ENCODE measurements at places on chromosomes 6 and 20.

DNA sequence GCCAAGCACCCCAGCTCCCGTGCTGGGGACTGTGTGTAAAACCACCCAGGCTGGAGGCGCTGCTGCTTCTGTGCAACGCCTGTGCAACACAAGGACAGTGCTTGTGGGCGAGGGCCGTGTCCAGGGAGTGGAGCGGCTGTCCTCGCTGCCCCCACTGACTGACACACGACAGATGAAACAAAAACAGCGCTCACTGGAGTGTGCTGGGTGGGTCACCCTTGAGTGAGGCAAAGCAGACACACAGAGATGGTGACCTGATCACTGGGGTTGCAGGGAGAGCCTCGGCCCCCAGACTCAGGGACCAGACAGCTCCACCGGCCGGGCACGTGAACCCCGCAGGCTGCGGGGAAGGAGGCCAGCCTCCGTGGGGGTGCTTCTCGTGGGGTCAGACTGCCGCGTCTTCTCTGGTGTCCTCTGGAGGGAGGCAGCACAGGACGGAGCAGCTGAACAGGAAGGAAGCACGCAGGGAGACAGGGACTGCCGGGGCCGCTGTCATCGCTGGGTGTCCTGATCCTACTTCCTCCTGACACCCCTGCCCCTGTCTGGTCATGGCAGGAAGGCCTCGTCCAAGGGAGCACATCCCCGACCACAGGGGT is 75.9 kb upstream of the CST7 start:
- no peak for DNase-seq

GRCh38 chr20:57662456-57663240 is 42.4 kb upstream of the ZBP1 start:
- no peak for DNase-seq

DNA sequence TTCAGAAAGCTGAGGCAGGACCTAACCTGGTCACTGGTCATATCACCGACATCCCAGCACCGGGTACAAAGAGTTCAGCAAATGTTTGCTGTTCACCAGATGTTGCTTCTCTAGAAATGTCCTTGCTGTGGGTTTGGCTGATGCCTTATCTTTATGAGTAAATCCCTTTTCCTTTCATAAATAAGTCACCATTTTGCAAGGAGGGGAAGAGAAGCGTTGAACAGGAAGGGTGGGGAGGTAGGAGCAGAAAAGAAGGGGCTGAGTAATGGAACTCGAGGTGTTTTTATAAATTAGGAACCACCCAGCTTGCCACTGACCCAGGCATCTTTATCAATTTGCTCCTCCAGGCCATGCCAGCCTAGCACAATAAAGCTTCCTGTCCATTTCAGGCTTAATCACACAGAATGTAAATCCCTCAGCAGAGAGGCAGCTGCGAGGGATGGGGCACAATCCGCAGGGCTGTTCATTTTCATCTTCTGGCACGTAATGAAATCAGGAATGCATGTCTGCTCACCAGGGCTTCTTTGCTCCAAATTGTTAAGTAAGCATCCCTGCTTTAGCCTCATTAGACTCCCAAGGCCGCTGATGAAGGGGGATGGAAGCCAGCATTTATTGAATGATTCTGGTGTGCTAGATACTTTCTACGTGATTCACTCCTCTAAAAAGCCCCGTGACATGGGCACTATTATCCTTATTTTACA is 371.9 kb upstream of the CHD6 start:
- DNase-seq: no peak

DNA sequence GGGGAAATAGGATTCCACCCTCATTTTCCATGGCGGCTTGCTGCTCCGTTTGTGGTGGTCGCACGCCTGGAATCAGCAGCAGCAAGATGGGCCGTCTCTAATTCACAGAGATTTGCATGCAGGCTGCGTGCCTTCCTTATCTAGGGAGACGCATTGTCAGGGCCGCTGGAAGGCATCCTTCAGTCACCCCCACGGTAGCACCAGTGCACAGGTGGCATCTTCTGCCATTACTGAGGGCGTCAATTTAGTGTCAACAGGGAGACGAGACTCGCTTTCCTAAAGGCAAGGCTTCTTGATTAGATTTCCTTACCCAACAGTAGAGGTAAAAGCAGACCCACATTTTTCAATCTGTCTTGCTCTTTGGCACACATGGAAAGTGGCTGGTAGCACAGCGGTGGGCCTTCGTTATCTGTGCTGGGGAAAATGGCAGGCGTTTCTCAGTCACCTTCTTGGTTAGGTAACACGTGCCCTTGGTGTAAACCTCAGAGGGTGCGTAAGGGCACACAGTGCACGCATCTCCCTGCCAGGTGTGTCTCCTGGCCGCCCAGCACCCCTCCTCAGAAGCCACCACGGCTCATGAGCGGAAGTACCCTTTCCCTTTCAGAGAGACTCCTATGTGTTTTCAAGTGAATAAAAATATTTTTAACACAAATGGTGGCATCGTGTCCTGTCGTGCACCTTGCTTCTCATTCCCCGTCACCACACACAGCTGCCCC is 27.3 kb upstream of the VSTM2L start:
- no peak for DNase-seq

GRCh38 chr20:20929341-20929740 is 176.8 kb downstream of the LINC00237 start:
- no peak for DNase-seq

DNA sequence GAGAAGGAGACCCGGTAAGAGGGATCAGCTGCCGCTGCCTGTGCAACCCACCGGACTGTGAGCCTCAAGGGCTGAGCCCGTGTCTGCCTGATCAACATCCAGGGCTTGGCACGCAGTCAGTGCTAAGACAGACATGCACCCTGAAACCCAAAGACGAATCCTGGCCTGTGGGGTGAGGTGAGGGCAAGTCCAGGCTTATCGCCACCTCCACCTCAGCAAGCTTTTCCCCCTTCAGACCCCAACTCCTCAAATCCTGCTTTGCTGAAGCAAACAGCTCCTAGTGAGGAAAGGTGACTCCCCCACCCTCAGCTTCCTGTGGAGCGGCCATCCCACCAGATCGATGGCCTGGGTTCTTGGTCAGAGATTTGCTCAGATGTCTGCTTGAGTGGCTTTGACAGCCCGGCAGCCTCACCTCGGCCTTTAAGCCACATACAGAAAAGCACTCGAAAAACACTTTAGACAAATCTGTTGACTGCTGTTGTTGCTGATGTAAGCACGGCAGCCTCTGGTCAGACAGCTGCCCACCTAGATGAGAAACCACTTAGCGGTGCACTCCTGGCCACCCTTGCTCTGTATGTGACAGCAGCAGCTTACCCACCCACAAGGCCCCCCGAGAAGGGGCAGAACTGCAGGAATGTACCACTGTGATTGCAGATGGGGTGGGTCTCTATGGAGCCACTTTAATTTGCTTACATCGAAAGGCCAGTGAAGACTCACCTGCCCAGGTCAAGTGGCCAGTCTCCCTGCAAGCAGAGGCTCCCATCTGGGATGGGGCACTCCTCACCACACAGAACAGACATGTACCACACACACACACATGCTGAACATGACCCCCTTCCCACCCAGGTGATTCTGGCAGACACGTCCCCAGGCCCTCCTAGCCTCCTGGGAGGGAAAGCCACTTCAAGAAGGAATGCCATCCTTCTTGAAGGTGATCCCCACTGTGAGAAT is 14.8 kb downstream of the MTCH1 start:
- no peak for DNase-seq

- no peak for DNase-seq
Measured at GRCh38 chr6:106870069-106870468, 104.5 kb downstream of the CD24 start.

GRCh38 chr6:45433533-45434380 is 56.0 kb upstream of the SUPT3H start:
- DNase-seq: no peak

DNA sequence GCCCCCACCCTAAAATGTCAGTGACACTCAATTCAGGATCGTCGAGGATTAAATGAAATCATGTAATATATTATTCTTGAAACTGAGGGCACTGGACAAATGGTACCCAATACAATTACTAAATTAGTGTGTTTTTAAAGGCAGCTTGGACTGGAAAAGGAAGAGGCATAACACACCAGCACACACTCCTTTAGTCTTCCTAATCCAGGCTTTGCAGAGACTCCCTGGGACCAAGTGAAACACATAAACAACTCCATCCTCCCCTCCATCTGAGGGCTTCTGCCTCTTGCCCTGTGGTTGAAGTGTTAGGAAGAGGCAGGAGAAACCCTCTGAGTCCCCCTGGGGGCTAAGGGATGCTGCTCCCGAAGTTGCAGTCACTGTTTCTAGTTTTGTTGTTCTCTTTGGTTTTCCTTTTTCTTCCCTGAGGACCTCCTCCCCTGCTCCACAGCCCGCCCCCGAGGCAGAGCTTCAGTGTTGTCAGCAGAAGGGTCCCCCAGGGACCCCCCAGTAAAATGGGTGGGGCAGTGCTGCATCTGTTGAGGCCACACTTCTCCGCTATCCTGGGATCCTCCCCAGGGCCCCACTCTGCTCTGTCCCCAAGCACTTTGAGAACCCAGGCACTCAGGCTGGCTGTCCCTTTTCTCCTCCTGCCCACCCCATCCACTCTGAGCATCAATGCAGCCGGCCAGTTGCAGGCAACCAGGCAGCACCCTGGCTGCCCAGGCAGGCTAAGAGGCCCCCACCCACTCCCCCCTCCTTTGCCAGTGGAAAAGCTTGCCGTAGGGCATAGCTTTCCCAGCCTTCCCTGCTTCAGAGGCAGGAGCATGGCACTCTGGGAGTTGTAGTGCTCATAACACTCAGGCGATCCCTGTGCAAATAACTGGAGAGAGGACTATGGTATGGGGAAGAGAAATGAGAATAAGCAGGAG is 5.9 kb downstream of the TMEM63B start:
- no peak for DNase-seq

DNA sequence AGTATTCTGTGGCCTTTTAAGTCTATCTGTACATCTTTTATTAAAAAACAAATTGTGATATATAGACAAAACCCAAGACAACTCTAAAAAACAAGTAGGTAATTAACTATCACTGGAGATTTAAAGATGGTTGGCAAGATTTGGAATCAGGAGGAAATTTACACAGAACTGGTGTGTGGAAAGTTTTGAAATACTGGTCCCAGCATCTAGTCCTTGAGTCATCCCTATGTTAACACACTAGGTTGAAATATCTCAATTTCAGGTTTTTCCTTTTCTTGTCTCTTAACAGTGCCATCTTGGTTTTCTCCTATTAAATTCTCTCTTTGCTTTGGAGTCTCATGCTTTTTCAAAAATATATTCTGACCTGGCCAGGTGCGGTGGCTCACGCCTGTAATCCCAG is 27.5 kb downstream of the SASH1 start:
- no peak for DNase-seq

DNA sequence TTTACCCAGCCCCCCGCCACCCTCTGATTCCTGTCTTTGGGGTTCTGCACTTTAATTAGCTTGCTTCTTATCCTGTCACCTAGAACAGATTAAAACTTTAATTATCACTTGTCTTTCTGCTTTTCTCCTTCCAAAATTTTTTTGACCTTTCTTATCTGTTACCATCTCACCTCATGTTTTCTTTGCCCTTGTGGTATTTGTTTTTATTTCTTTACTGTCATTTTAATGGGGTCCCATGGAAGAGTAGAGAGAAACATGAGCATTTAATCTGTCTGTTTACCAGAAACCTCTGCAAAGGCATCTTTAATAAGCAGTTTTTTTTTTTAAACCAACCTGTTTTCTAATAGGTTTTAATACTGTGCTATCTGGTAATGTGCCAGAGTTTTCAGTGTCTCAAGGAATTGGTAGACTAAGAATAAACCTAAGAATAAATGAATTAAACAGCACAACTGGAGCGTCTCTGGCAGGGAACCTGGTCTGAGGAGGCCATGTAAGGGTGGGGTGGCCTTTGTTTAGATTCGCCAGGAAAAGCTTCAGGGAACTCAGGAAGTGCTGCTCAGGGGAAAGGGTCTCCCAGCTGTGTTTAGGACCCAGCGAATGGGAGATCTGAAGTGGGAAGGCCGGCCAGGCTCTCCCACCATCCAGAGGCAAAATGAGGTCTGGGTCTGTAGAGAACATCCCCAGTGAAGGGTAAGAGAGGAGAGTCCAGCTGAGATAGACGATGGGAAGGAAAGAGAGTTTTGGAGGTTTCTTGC is 69.8 kb downstream of the ARID1B start:
- no peak for DNase-seq

DNA sequence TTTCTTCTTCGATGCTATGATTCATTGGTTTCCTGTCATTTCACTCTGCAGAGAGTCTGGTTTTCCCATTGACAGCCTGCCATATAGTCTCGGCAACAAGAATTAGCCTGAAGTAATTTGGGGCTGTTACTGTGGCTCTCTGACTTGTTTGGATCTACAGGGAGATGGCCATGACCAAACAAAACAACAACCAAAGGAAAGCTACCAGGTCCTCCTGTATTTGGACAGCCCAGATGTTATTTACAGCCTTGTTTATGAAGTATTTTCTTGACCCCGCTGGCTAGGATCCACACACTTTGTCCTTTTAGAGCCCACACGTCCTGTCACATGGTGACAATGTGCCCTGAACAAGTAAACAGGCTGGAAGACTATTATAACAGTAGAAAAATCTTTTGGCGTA is 111.4 kb upstream of the PREP start:
- no peak for DNase-seq

GRCh38 chr6:35309611-35310264 is 12.1 kb downstream of the DEF6 start:
- DNase-seq: no peak

GRCh38 chr20:4894409-4894808 is 106.9 kb downstream of the SLC23A2 start:
- DNase-seq: no peak

DNA sequence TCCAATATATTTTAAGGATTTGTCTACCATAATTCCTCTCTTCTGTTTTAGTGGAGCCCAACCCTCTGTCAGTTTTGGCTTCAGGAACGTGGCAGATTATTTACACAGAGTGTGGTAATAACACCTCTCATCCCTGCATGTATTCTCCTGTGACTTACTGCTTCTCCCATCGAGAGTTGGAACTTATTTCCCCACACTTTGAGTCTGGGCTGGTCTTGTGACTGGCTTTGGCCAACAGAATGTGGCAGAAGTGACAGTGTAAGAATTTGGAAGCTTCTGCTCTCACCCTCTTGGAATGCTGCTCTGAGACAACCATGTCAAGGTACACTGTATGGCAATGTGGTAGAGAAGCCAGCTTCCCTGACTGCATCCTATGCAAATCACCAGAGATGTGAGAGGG is 407.7 kb downstream of the EPM2A start:
- DNase-seq: no peak

- DNase-seq: no peak
Measured at GRCh38 chr6:138569970-138570724, 70.9 kb upstream of the NHSL1 start.

DNA sequence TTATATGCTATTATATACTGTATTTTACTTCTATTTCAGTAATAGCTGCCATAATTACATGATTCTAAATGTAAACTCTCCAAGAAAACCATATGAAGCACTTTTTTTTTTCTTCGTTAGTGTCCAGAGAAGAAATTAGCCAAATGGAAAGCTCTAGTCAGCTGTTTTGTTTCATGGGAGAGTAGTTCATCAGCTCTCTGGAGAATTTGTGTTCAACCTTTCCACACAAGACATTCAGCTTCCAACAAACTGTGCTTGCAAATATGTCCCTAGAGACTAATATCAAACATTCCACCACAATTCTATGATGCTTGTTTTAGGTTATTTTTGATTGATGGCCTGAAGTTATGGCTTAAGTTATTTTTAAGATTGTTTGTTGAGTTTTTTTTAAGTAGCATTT is 19.5 kb downstream of the FHL5 start:
- DNase-seq: no peak

- DNase-seq: no peak
Measured at GRCh38 chr20:19973961-19974629, 43.1 kb upstream of the NAA20 start.

GRCh38 chr20:24736131-24736843 is 212.8 kb upstream of the CST7 start:
- no peak for DNase-seq
